Fibroblast of upper back skin (primary cell): ENCODE measurements at places on chromosomes 7 and 10.
A peak's percentile ranks its signal among the peaks of the same experiment; 100 is the strongest.

GRCh38 chr7:77276120-77276519 lies 76.5 kb upstream of the FGL2 start:
- no peak for DNase-seq

DNA sequence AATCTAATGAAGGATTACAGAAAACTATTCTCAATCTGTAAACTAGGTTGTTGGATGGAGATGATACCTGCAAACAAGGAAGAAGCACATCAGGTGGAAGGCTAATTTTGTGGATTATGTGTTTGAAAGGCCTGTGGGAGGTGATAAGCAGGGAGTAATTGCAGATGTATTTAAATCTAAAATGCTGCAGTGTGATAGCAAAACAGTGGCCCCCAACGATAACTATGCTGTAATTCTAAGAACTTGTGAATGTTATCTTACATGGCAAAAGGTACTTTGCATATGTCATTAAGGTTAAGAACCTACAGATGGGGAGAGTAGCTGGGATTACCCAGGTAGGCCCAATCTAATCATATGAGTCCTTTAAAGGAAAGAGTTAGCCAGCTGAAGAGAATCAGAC lies 164.5 kb upstream of the AHR start:
- no peak for DNase-seq

DNA sequence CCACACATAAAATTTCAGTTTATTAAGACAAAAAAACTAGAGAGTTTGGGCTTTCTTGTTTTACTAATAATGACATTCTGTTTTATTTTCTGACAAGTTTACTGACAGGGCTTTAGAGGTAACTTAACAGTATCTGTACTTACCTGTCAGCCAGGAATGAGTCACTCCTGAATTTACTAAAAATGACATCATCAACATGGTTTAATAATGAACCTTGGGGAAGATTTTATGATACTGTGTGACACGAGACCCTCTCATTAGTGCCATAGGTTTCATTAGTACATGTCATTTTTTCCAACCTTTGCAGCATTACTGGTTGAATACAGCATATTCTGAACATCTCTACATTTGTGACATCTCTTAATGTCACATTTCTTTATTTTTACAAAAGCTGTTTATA lies 131.1 kb downstream of the KCND2 start:
- no peak for DNase-seq

GRCh38 chr10:112767156-112767555 lies 182.9 kb upstream of the TCF7L2 start:
- DNase-seq = no peak

GRCh38 chr7:149772241-149772955 lies 990 bp downstream of the ZNF467 start:
- DNase-seq = no peak

GRCh38 chr10:61835069-61835945 lies 66.2 kb upstream of the ARID5B start:
- DNase-seq = peak; percentile 80

GRCh38 chr10:11707624-11708350 lies 34.4 kb upstream of the ECHDC3 start:
- DNase-seq = no peak

- DNase-seq = no peak
Observed at GRCh38 chr7:25615593-25615992, 387.3 kb upstream of the NPVF start.

- peak; percentile 6 for DNase-seq
Observed at GRCh38 chr10:94546901-94547185, 1.3 kb downstream of the HELLS start.

GRCh38 chr7:6640246-6640721 lies 3.2 kb downstream of the ZNF316 start:
- peak; percentile 36 for DNase-seq

- no peak for DNase-seq
Observed at GRCh38 chr7:147199868-147200267, 1083.3 kb downstream of the CNTNAP2 start.

DNA sequence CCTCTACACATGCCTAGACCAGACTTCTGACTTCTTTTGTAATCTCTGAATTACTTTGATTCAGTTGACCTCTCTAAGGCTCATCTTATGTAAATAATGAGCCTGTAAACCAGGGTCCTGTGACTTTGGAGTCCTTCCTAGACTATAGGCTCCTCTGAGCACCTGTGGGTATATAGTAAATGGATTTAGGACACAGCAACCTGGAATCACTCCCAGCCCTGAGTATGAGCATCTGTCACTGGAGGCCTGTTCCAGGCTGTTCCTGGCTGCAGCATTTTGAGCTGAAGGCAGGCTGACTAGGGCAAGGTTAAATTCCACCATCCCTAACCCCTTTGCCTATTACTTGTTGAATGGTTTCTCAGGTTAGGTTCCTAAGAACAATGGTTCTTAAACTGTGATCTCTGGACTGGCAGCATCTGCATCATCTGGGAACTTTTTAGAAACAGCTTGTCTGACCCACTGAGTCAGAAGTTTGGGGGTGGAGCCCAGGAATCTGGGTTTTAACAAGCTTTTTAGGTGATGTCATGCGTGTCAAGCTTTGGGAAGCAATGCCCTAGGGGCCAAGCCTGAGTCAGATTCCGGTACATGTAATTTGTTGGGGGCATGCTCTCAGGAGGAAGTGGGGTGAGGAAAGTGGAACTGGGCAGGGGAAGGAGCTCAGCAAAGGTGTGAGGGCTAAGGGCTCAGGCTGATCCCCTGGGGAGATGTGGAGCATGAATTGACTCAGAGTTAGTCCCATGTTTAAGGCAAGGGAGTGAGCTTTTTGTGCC lies 28.2 kb downstream of the MINDY4 start:
- DNase-seq = peak; percentile 93

DNA sequence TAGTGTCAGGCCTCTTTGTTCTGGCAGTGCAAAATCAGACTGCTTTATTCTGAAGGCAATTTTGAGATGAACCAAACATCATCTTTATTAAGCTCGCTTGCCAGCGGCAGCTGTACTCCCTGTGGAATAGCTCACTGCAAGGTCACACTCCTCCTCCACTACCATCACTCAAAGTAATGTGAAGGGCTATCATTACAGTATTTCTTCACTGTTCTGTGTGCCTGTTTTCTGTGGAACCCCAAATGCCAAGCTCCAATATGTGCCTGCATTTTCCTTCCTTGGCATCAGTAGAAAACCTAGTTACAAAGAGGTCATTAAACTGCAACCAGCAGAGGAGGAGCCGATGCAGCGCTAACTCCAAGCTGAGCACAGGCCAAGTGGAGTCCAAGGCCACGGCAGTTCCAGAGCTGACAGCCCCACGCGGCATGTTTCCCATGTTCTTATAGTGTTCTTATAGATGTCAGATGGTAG lies 21.4 kb downstream of the BCCIP start:
- no peak for DNase-seq

- DNase-seq = peak; percentile 63
Observed at GRCh38 chr7:121305109-121305508, 23.7 kb upstream of the WNT16 start.

- no peak for DNase-seq
Observed at GRCh38 chr7:152876749-152877148, 117.2 kb downstream of the ACTR3B start.

DNA sequence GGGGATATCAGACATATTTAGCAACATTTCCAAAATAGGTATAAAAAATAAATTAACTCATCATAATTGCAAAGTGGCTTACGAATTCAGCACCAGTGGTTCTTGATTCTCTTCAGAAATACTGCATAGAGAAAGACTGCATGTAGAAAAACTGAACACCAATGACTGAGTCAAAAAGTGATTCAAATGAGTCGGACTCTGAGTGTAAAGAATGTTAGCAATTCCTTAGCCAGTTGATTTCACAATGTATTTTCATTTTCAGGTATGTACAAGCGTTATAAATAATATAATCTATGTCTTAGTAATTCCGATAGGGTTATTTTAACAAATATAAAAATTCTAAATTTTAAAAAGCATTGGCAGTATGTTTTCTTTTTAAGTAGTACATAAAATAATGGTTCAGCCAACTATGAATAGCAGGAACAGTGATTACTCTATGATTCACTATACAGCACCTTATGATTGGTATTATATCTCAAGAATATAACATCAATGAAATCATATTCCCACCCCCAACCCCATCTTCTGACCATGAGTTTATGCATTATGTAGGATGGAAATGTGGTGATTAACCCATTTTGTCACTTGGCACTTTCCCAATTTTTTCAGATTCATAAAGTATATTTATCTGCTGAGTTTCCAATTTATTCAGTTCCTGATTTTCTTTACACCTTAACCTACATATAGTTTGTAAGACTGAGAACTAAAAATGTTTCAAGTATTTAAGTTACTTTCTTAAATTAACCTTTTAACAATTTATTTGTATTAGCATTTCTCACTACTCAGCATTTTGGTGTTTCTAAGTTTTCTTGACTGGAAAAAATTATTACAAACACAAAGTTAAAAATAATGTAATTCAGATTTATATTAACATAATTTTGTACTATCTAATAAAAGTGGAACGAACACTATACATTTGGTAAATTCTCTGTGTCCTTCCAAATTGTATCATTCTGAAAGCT lies 33.9 kb downstream of the DNAJC1 start:
- peak; percentile 57 for DNase-seq

DNA sequence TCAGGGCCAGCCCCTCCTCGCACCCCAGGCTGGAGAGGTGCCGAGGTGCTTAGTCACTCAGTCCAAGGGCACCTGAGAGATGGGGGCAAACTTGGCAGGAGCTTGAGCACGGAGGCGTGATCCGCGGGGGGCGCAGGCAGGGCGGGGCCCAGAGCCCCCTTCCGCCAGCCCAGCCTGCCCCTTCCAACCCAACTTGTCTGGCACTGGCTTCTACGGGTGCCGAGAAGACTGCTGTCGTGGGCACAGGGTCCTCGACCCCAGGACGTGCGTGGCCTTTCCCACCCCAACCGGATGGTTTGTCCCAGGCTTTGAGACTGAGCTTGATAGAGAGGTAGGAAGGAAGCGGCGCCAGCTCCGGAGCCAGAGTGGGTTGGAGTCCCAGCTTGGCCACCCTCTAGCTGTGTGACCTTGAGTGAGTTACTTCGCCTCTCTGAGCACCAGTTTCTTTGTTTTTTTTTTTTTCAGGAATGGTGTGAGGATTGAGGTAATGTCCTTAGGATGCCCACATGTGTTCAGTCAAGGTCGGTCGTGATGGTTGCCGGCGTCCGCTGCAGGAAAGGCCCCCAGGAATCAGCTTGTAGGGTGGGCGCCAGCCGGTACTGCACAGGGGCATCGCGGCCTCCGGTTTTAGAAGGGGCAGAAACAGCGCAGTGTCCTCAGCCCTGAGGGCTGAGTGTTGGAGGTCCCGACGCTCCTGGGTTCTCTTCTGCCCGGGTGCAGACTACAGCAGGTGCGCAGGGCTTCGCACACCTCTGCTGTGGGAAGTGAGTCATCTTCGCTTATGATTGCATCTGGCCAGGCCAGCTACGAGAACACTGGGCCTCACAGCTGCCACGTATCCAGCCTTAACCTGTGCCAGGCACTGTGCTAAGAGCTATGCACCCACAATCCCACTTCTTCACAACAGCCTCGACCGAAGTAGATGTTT lies 28.6 kb upstream of the VAX1 start:
- DNase-seq = no peak

- no peak for DNase-seq
Observed at GRCh38 chr10:48384699-48384982, 78.2 kb downstream of the MAPK8 start.

DNA sequence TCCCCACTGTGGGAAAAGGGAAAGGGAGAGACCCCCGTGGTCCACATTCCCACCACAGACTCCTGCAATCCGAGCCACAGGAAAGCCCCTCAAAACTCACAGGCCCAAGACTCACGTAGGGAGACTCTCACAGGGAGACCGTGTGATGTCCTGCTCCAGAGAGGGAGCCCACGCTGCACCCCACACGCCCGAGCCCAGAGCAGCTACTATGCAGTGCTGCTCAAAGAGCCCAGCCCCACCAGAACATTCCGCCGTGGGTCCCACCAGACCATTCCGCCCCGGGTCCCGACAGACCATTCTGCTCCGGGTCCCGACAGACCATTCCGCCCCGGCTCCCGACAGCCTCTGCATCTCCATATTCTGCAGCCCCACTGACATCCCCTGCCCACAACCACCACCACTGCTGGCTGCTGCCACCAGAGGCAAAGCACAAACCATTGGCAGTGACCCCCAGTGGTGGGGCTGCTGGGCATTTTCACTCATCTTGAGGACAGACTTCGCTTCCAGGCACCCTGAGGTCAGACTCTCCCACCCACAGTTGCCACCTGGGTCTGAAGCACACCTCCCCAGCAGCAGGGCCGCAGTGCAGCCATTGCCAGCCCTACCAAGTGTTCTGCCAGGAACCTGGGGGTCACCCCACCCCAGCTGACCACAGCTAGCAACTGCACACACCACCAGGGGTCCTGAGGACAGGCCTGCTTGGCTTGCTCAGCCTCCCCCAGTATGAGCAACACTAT lies 625.4 kb upstream of the FOXK1 start:
- DNase-seq = no peak

- DNase-seq = peak; percentile 25
Observed at GRCh38 chr7:16647435-16647960, 1.5 kb downstream of the BZW2 start.

DNA sequence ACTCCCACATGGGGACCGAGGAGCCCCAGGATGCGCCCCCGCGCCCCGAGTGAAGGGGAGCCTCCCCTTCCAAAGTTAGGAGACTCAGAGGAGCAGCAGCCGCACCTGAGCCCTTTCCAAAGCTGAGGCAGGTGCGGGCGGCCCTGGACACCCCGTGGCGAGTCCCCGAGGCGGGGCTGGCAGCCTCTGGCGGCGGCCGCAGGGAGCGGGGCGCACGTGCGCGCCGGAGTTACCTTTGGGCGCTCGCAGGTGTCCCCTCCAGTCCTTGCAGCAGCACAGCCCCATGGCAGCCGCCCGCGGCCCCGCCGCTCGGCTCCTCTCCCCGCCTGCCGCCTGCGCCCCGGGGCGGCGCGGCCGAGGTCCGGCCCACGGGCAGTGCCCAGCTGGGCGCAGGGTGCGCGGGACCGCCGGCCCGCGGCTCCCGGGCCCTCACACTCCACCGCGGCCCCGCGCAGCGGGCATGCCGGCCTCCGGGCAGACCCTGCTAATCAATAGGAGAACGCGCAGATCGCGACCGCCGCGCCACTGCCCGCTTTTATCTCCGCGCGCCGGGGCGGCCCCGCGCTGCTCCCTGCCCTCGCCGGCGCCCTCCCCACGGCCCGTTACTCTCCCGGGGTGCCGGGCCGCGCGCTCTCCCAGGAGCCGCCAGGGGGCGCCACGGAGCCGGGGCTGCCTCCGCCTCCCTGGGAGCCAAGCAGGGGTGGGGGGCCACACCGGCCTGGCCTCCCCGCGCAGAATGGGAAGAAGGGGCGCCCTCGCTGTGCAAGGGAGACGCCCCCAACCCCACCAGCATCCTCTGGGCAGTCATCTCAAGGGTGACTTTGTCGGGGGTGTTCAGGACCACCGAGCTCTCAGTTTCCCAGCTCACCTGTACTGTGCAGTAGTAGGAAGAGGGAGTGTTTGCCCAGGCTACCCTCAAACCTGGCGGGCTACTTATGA lies 80.8 kb downstream of the ARHGAP22 start:
- DNase-seq = no peak

- DNase-seq = no peak
Observed at GRCh38 chr7:80624763-80625162, 13.7 kb upstream of the CD36 start.
